T-helper 2 cell treated with Interferon-gamma antibody and Interleukin-4, amounts not matched to agents 5 μg/mL and 100 μg/mL, for 36 hours (primary cell): ENCODE measurements at places on chromosomes 7 and 10.

DNA sequence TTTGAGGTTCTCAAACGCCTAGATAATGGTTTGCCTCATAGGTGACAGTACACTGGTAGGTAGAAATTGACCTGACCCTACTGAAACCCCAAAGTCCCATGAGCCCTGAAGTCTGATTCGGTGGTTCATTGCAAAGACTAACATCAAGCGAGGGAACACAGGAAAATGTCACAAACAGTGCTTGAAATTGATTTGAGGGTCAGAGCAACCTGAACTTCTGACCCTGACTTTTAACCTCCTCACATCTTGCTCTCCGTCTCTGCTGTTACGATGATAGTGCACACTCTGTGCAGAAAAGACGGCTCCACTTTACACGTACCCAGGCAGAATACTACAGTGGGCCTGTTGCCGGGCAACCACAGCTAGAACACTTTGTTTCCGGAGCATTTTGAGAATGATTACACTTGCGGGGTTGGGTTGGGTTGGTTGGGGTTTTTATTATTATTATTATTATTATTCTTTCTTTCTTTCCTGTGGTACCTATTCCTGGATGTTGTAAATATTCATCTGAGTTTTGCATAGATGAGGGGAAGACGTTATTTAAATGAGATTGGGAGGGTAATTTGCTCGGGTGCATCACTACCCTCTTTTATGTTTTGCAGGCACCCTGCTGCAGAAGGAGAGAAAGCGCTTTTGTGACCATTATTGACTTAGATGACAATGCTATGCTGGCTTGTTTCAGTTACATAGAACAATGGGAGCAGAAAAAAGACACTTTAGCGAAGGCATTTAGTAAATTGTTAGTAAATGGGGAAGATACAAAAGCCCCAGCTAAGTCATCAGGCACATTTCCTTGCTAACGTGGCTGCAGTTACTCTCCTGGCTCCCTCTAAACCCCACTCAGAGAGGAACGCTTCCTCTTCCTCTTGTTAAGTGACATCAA, 438.1 kb upstream of the NRP1 start:
- DNase-seq = no peak

DNA sequence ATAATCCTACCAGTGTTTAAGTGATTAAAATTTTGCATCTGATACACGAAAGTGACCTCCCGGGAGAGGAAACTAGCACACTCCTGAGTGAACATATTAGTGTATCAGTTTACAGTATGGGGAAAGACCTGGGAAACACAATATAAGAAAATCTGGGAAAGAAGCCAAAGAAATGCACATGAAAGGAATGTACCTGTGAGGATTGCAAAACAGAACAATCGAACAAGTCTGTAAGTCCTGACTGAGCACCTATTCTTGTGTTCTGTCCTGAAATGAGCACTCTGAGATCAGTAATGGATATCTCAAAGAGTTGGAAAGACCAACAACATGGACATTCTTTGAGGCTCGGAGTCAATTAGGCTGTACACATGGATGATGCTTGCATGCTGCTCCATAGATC, 554.7 kb downstream of the SORCS3 start:
- no peak for DNase-seq

DNA sequence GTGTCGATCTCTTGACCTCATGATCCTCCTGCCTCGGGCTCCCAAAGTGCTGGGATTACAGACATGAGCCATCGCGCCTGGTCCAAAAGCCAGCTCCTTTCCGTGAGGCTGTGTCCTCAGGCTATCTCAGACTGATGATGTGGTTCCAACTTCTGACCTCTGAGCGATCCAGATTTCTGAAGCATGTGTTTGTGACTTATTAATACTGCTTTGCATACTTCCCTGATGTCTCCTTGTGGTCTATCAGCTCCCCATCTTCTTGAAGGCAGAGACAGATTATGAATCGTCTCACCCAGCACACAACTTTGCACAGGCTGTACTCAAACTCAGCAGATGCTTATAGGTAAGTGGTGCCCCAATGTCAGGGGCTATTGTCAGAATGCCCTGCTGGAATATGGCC, 2.0 kb upstream of the PLPP4 start:
- DNase-seq = no peak

GRCh38 chr10:93085272-93085859, 11.7 kb downstream of the CYP26A1 start:
- no peak for DNase-seq

GRCh38 chr10:132944510-132944909, 2.1 kb upstream of the CFAP46 start:
- no peak for DNase-seq

DNA sequence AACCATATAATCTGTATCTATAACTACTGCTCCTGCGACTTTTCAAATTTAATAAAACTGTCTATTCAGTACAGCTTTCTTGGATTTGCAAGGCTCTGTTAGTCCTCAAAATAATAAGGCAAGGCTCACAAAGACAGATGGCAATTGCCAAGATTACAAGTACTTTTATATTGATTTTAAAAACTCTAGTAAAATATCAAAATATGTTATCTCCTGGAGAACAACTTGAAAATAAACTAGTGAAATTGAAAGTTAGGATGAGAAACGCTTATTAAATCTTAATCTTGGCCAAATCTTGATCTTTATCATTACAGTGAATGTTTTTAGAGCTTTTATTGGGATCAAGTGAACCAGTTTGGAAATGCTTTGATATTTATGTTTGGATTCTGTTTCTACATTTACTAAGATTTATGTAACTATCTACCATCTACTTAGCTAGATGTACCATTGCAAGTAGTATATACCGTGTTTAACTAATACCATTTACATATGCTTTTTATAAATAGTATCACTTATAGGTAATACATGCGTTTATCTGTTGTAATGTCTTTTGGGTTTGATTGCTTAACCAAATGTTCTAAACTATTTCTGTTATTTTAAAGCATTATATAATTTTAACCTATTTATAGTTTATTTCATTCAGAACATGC, 70.0 kb downstream of the CABCOCO1 start:
- DNase-seq = no peak

GRCh38 chr7:2926120-2926895, 82.2 kb upstream of the GNA12 start:
- DNase-seq = no peak

GRCh38 chr7:138885383-138886147, 87.6 kb upstream of the ATP6V0A4 start:
- DNase-seq = no peak

DNA sequence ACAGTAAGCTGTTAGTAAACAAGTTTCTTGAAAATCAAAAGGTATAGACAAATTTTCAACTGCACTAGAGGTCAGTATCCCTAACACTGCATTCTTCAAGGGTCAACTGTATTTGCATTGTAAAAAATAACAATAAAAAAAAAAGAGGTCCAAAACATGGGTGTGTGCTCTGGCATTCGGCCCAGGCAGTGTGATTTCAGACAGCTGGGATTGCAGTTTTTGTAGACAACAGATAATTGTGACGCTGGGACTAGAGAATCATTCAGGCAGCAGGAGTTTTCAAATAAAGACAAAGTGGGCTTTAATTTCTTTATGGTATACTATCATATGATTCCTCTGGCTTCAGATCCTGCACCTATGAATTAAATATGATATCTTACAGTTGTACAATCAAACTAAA, 543.2 kb upstream of the SEMA3D start:
- no peak for DNase-seq

DNA sequence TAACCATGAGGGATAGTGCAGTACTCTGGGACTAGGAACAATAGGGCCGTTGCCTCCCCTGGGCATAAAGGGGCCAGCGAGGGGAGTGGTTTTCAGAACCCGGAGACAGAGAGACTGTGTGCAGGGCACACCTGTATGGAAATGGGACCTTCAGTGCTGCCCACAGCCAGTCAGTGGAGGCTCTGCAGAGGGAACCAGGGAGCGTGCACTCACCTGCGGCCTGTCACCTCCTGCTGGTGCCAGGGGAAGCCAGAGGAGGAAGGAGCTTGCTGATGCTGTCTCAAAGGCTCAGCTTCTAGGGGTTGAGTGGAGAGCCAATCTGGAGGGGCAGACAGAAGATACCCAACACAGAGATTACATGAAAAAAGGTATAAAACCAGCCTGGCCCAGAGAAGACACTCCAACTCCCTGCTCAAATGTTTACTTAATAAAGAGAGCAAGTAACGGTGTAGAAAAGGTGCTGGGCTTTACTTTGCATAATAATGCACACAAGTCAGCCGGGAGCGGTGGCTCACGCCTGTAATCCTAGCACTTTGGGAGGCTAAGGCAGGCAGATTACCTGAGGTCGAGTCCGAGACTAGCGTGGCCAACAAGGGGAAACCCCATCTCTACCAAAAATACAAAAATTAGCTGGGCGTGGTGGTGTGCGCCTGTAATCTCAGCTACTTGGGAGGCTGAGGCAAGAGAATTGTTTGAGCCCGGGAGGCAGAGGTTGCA, 35.5 kb upstream of the WAPL start:
- DNase-seq = no peak

- no peak for DNase-seq
Observed at GRCh38 chr10:103892181-103892580, 25.8 kb downstream of the STN1 start.

- peak; percentile 52 for DNase-seq
Observed at GRCh38 chr10:88934900-88935672, 17.5 kb downstream of the ACTA2 start.

- DNase-seq = no peak
Observed at GRCh38 chr7:135905355-135905754, 71.8 kb downstream of the MTPN start.

DNA sequence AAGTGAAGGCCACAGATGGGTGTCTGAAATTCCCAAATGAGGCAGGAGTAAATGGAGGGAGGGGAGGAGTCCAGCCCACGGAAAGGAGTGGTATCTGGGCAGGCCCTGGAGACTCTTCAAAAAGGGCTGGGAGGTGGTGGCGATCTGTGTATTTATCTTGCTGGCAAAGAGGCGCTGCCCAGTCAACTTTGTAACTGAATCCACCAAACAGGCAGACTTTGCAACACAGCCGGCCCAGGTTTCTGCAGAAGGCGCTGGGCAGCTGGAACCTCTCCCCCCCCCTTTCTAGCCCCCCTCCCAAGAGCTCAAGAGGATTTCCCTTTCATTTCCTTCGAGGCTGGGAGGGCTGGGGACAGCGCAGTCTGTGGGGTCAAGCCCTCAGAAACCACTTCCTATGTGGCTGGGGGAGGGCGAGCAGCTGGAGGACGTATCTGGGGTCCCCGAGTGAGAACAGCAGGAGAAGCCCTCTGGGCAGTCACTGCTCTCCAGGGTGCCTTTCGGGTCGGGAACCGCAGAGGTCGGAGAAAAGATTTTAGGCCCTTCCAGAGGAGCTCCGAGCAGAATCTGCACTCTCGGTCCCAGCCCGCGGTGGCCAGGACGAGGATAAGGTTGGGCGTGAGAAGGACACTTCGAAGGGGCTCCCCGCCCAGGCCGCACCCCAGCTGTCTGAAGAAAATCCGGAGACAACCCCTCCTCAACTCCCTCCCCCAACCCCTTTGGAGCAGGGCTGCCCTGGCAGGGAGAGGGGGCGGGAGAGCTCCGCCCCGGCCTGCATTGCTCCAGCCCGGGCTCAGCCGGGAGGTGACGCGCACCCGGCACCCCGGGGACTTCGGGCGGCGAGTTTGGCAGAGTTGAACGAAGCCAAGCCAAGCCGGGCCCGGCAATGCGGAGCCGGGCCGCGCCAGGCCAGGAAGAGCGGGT, 965 bp downstream of the ZCCHC24 start:
- peak; percentile 59 for DNase-seq
